ENCODE measurements at places on chromosomes 3 and 15.

DNA sequence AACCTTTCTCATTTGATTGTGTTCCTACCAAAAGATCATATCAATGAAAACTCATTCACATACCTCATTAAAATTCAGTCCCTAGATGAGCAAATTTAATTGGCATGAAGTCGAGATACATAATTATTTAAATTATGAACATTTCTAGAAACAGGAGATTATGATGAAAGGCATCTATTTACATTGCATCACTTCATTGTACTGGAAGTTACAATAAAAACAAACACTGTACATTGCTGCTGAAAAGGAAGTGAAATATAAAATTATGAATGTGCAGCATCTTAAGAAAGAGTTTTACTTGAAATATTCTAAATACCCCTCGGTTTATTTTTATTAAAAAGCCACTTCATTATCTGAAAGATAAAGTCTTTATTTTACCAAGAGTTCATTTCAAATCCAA is 163.4 kb upstream of the ZNF385D start:
- no peak for DNase-seq

DNA sequence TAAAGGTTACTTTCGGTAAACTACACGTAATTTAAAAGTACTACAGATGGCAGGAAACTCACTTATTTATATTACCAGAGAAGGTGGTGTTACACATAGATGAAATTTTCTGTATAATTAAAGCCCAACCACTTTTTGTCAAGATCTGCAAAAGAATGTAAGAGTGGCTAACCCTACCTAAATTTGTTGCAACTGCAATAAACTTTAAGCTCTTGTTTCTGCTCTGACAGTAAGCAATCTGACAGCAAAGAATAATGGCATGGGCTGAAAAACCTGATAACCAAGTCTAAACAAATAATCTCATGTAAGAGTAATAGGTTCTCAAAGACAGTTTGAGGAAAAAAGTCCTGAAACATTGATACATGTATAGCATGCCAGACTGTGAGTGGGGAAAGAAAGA is 897.3 kb downstream of the TUSC7 start:
- DNase-seq: no peak

DNA sequence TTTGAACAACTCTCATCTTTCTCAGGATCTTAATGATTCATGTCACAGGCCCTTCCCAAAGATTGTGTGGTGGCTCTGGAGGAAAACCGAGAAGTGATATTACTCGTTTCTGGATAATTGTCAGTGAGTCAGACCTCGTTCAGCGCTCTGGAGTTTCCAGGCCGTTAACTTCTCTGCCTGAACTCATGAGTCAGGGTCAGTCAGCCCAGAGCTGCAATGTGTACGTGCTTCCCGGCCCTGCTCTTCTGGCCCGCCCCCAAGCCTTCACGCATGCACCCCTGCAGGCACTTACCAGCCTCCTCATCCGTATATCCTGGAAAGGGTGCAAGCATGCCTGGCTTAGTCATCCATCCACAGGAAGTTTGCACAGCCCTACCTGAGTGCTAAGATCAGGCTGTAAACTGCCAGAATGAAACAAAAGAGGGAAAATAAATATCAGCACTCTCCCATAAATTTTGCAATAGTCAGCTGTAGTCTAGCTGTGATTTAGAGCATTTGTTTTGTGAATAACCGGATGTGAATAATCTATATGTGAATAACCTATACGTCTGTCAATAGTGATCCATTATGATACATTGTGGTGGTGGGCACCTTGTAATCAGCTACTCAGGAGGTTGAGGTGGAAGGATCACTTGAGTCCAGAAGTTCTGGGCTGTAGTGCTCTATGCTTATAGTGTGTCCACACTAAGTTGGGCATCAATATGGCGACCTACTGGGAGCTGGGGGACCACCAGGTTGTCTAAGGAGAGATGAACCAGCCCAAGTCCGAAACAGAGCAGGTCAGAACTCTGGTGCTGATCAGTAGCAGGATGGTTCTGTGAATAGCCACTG is 35.3 kb upstream of the SEMA4B start:
- peak; percentile 88 for DNase-seq

- DNase-seq: no peak
Measured at GRCh38 chr3:111639316-111639715, 44.2 kb upstream of the ZBED2 start.

DNA sequence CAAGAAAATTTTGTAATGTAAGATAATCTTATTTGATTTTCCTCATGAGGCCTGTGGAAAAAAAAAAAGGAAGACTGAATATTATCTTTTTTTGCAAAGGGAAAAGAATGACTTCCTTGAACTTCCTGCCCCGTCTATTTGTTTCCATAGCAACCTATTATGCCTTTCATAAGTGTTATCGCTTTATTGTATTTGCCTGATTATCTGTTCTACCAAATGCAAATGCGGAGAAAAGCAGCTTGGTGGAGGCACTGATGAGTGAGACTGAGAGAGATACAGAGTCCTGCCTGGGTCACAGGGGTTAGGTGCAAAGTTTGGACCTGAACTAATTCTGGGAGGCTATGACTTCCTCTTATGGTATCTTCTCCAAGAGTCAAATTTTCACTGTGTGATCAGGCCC is 334.0 kb upstream of the KCNMB2 start:
- DNase-seq: no peak

Data from HTR-8/SVneo (cell line).